ENCODE measurements at places on chromosomes 12 and 14.

- no peak for DNase-seq
Observed at GRCh38 chr12:122908915-122909314, 13.0 kb upstream of the VPS37B start.

- no peak for DNase-seq
Observed at GRCh38 chr12:48065041-48065440, 40.8 kb downstream of the SENP1 start.

DNA sequence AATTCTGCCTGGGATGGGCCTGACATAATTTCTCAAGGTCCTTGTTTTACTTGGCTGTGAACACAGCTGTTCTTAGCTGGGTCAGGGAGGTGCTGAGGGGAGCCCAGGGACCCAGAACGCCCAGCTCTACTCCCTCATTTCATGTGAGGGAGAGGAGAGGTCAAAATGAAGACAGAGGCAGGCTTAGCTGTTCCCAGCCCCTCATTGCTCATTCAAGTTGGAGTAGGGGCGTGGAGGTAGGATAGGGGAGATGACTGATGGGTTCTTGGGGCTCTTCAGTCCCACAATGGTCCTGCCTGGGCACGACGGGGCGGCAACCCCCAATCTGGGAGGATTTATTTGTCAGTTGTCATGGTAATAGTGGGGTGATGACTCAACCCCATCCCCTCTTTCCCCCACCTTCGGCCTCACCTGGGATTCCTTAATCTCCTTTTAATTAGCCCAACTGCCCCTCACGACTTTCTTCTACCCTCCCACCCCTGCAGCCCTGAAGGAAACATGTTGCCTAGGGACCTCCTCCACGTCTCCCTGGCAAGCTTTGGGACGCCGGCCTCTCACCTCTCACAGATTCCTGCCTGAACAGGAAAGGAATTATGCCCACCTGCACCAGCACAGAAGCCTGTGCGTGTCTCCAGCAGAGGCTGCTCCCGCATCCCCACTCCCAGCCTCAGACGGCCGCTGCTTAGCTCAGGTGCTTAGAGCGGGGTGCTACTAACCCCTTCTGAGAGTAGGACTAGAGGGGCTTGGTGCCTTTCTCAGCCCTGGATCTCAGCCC lies 10.2 kb downstream of the SPRYD3 start:
- no peak for DNase-seq

GRCh38 chr12:30010071-30011052 lies 226.6 kb upstream of the TMTC1 start:
- no peak for DNase-seq

- no peak for DNase-seq
Observed at GRCh38 chr14:75201087-75201486, 24.7 kb upstream of the TMED10 start.

DNA sequence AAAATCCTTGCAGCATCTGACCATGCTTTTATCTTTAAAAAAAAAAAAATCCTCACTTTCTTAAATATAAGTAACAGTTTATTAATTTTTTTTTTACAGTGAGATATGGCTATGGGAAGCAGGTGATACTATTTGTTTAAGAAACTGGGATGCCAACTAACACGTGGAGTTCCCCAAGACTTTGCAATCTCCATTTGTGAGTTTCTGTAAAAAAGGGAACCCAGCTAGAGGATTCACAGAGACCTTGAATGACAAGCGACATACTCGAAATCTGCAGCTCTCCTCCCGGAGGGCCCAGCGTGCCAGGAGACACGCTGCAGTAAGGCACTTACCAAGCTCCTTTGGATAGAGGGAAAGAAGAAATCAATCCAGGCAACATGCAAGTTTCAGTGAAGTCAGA lies 30.1 kb downstream of the SLC15A4 start:
- no peak for DNase-seq

DNA sequence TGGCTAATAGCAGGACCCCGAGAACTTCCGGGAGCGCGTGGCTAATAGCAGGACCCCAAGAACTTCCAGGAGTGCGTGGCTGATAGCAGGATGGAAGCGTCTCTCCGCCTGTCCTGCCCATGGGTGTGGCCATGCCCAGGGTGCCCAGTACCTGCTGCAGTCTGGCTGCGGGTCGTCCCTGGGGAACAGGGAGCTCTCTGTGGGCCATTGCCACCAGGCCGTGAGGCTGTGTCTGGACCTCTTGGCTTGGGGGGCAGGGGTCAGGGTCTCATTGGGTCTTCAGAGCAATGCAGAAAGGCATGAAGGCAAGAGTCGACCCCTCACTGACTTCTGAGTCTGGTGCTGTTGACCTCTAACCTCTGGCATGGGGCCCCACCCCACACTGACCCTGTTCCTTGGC lies 35.4 kb downstream of the PACS2 start:
- DNase-seq, result no peak

DNA sequence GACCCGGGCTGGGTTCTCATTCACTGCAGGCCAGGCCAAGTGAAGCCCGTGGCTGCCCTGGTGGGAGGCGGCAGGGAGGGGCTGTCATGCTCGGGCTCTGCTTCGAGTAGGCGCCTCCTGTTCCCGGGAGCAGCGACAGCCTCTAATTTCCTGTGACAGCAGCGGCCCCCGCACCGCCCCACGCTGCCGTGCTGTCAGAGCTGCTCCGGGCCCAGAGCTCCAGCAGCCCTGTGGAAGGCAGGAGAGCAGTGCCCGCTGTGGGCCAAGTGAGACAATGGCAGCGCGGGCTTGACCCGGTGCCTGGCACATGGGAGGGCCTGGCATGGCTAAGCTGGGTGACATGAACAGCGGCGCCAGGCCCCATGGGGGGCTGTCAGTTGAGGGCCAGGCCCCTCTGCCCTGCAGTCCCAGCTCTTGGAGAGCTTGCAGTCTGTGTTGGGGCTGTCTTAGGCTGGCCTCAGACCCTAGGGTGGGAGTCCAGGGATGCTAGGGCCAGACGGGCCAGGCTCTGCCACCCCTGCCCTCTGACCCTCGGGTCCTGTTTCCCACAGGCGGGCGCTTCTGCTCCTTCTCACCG lies 5.1 kb downstream of the TRMT61A start:
- no peak for DNase-seq

DNA sequence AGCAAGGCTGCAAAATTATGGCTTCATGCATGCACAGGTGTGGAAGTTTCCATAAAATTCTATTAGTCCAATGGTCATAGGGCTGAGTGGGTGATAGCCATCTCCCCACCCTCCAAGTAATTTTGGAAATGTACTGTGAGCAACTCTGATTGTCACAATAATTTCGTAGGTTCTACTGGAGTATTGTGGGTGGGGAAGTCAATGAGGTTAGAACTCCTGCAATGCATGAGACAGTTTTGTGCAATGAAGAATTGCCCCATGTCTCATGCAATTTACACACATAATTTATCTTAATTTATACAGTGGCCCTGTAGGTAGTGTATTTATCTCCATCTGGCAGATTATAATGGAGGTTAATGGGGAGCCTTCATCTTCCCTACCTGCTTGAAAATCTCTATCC lies 20.5 kb downstream of the IFNG start:
- DNase-seq, result no peak

- DNase-seq, result no peak
Observed at GRCh38 chr14:104843442-104844305, 21.4 kb upstream of the CEP170B start.

- DNase-seq, result no peak
Observed at GRCh38 chr14:64303471-64303917, 9.3 kb upstream of the ESR2 start.

DNA sequence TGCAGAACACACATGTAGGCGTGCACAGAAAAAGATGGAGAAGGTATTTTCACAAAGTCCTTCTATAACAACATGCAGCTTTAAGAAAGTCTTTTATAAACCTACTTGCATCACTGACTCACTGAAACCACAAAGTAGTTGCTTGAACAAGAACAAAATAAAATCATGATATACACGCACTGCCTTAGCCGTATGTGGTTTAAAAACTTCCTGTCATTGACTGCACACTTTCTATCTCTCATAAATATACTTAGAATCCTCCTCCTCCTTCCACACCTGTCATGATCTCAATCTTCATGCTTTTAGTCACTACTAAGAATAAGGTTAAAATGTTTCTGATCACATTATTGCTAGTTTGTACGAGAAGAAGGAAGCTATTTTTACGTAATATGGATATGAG lies 31.8 kb upstream of the RAD51AP1 start:
- DNase-seq, result no peak

DNA sequence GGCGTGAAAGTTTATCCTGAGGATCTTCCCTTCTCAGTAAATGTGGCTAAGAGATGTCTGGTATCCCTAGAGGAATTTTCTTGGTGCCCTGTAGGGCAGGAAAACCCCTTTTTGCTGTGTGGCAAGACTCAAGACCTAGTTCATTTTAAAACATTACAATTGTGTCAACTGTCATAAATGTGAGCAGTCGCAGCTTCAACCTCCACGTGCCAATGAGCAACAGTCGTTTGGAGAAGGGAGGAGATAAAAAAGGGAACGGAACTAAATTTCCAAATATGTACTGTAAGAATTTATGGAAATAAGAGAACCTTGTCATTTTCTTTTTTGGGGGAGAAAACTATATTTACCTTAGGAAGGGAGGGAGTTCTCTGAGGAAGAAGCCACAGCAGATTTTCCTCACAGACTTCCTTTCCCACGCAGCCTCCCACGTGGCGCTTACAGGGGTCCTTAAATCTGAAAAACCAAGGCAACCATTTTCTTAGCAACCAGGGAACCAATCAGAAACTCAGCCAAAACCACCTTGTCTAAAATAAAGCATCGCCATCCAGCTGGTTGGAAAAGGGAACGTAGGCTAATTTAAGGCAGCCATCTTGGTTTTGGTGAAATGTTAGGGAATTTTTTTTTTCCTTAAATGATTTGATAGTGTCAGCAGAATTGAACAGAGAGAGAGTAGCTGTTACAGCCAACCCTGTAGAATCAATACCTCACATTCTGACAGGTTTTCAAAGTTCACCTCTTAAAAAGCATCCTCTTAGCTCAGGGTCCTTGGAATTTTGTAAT lies 99.1 kb downstream of the FIGNL2 start:
- no peak for DNase-seq

DNA sequence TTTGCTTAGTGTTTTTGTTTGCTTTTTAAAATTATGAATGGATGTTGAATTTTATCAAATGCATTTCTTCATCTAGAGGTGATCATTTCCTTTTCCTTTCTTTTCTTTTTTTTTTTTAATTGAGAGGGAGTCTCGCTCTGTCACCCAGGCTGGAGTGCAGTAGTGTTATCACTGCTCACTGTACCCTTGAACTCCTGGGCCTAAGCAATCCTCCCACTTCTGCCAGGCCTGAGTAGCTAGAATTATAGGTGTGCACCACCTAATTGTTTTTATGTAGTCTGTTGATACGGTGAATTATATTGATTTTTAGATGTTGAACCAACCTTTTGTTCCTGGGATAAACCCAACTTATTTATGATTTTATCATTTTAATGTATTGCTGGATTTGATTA lies 1.5 kb upstream of the CDKL1 start:
- DNase-seq, result no peak

DNA sequence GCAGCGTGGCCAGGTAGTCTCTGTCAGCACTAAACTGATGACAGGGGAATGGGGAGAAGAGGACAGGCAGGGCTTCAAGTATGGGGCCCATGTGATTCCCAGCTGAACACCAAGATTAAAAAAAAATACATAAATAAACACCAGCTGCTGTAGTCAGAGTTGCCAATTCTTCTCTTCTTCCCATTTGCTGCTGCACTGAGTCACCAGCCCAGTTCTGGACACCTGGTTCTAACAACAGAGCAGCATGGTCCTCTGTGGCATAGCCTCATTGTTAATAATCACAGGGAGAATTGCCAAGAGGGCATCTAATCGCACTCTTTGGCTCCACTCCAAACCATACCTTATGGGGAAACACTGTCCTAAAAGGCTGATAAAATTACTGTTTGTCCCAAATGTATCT lies 15.1 kb downstream of the PPM1H start:
- no peak for DNase-seq

GRCh38 chr12:108611884-108612415 lies 14.1 kb upstream of the TMEM119 start:
- peak; percentile 49 for DNase-seq

DNA sequence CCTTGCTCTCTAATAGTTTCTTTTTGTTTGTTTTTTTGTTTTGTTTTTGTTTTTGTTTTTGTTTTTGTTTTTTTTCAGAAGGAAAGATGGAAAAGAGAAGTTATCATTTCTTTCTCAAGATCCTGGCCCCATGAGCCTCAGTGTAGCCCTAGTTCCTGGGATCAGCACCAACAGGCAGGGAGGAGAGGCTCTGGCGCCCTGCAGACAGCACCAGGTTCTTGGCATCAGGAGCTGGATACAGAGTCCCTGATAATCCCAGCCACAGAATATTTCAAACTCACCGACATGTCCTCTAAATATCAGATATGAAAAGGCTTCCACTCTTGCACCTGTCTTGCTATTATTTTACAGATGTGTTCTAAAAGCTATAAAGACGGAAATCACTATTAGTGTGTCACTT lies 52.7 kb downstream of the FOXN3 start:
- no peak for DNase-seq

DNA sequence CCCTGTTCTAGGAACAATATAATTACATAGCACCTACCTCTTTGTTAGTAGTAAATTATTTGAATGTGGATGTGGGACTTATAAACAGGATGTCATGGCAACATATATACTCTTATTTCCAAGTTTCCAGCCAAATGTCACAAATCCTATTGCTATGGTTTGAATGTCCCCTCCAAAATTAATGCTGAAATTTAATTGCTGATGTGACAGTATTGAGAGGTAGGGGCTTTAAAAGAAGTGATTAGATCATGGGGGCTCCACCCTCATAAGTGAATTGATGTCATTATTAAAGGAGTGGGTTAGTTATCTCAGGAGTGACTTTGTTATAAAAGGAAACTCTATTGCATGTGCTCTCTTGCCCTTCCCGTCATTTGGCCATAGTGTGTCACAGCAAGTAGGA lies 164.2 kb upstream of the ATF7IP start:
- no peak for DNase-seq

DNA sequence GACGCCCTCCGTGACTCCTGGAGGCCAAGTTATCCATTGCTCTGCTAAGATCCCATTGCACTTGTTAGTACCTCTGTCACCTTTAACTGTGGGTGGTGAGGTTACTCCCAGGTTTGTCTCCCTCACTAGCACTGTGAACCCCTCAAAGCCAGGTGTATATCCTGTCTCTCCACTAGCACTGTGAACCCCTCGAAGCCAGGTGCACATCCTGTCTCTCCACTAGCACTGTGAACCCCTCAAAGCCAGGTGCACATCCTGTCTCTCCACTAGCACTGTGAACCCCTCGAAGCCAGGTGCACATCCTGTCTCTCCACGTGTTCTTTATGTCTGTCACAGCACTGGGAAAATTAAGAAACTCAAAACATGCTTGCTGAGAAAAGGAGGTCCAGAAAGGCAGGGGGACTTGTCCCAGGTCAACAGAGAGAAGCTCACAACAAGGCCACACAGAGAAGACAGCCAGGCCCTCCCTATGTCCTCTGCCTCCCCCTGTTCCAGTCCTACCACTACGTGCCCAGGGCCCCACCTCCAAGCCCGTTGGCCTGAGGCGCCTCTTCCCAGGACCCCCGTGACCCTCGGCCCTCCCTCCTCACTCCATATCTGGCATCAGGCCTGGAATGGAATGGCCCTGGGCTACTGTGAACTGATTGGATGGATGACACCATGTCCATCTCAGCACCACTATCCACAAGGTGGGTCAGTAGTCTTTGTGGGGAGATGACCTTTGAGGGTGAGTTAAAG lies 26.4 kb upstream of the FKBP4 start:
- DNase-seq, result no peak

Data from stimulated activated CD8-positive, alpha-beta memory T cell treated with anti-CD3 and anti-CD28 coated beads, Interleukin-12 subunit alpha, Interleukin-12 subunit beta, amount 100 ng/mL, for 4 hours (primary cell).